Esophagus mucosa (tissue), 1 donor: ENCODE measurements at places on chromosomes 3 and 15.

DNA sequence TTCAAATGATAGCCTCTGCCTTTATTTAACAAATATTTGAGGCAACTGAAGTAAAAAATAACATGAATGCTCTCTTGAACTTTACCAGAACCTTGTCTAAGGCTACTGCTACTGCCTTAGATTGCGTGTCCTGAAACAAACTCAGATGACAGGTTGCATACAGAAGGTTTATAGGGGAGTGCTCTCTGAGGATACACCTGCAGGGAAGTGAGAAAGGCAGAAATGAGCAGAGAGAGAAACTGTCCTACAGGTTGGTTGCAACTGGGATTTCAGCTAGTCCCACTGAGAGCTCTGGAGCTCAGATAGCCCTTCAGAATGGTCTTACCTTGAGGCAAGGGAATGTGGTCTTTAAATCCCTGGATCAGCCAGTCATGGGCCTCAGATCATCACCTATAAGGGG lies 165.5 kb downstream of the IL5RA start:
- ATAC-seq, result no peak

DNA sequence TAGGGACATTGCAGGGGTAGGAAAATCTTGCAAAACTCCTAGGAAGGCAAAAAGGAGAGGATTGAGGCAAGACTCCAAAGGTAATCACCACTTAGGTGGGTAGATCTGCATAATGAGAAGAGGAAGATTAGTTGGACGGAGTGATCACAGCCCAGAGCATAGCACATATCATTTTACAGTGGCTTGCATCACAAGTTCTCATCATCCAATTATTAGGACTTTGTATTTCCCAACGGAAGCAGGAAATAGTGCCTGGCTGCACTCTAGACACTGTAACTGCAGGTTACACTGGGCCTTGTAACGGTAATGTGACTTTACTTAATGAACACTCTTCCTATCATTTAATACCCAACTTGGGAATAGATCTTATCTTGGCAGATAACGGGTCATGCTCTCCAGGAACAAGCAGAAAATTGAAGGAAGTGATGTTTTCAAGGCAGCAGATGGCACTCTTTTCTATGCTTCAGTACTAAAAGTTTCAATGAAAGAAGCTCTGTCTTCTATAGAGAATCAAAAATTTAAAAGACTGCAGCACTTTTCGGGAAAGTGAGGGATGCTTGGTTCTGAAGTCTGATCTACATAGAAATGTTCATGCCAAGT lies 101.9 kb upstream of the KCNMB2 start:
- ATAC-seq, result no peak

- no peak for ATAC-seq
Observed at GRCh38 chr3:151203051-151203420, at the start of gene GPR171. Gene GPR171, minus strand, starts transcription at chr3:151203216. Its CDS starts 3,830 bp downstream, at chr3:151199386.

GRCh38 chr3:71893702-71894479 lies 108.9 kb upstream of the PROK2 start:
- no peak for ATAC-seq

DNA sequence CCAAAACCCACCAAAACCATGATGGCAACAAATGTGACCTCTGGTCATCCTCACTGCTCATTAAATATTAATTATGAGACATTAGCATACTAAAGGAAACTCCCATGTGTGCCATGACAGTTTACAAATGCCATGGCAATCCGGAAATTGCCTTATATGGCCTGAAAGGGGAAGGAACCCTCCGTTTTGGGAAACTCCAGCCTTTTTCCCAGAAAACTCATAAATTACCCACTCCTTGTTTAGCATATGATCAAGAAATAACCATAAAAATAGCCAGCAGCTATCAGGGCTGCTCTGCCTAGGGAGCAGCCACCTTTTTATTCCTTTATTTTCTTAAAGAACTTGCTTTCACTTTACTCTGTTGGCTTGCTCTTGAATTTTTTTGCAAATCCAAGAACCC lies 992.7 kb downstream of the NTRK3 start:
- no peak for ATAC-seq

GRCh38 chr3:184491011-184491576 lies 70.5 kb upstream of the EPHB3 start:
- peak; percentile 66 for ATAC-seq

DNA sequence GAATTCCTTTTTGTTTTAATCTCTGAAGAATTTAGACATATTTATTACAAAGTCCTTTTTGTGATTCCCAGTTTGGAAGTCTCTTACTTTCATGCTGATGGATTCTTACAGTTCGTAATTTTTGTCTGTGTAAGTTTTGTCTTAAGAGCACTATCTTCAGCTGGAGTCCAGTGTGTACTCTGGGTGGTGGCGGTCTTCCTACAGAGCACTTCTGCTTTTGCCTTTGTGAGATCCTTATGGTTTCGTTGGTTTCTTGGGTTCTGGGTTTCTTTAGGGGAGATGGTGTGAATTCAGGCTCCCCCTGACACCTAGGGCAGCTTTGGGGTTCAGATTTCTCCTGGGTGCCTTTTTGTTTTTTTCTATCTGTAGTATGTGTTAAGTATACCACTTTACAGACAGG lies 45.3 kb downstream of the PLS1 start:
- no peak for ATAC-seq

DNA sequence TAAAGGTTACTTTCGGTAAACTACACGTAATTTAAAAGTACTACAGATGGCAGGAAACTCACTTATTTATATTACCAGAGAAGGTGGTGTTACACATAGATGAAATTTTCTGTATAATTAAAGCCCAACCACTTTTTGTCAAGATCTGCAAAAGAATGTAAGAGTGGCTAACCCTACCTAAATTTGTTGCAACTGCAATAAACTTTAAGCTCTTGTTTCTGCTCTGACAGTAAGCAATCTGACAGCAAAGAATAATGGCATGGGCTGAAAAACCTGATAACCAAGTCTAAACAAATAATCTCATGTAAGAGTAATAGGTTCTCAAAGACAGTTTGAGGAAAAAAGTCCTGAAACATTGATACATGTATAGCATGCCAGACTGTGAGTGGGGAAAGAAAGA lies 897.3 kb downstream of the TUSC7 start:
- ATAC-seq, result no peak

DNA sequence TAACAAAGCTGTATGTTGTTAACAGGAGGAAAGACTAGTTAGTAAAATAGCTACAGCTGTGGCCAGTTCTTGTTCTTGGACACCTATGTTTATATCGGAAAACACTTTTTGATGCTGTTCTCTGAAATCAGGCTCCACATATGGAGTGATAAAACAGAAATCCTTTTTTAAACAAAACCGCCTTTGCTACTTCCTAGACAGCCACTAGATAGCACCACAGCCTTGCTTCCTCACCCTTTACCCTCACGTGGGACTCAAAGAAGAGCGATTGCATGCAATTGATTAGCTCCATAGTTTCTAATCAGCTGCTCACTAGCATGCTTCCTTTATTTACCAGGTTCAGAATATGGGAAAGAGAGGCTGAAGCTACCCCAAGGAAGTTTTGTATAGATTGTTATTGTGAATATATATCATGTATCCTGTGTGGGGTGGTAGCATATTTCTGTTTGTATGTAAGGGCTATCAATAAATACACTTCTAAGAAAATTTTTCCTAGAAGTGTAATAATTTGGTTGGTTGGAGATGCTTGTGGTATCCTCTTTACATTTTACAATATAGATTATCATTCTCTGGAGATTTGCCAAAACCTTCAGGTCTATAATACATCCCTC lies 4.3 kb upstream of the MTFMT start:
- no peak for ATAC-seq

GRCh38 chr3:14521611-14522010 lies 18.5 kb downstream of the GRIP2 start:
- ATAC-seq, result no peak

GRCh38 chr3:173096140-173096539 lies 44.9 kb downstream of the SPATA16 start:
- no peak for ATAC-seq

DNA sequence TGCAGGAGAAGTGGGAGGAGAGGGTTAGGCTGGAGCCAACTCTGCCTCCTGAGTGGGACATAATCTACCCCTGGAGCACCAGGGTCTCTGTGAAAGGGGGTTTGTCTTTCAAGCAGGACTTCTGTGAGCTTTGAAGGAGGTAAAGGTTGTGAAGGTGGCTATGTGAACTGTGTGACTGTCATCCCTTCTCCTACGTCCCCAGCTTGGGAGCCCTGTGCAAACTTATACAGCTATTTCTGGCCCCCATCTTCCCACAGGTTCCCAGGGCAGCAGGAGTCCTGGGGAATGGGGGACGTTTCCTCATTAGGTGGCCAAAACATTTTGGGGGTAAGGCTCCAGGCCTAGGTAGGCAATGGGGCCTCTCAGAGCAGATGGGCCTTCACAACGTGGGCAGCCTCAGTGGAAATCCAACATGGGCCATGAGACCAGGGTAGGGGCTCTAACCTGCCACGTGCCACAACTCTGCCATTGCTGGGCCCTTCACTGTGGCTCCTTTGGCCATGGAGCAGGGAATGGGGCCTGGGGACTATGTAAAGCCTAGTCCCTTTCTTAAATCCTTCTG lies 3.5 kb downstream of the VIPR1 start:
- no peak for ATAC-seq
